Cortex of kidney (tissue), 1 donor: ENCODE measurements at places on chromosomes 13 and 19.

DNA sequence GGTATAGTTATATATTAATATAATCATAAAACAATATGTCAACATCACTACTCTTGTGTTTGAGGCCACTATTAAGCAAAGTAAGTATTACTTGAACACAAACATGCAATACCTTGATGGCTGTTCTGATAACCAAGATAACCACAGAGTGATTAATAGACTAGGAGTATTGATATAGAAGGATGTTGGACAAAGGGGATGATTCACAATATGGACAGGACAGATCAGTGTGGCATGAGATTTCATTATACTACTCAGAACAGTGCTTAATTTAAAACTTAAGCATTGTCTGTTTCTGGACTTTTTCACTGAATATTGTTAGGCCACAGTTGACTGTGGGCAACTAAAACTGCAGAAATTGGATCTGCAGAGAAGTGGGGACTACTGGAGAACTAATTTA is 384.2 kb downstream of the SLITRK1 start:
- DNase-seq, result no peak

- no peak for DNase-seq
Observed at GRCh38 chr19:18397242-18398202, at the start of gene LRRC25. Gene LRRC25 (minus strand): TSS chr19:18397622. CDS start chr19:18396963, 659 bp downstream.

DNA sequence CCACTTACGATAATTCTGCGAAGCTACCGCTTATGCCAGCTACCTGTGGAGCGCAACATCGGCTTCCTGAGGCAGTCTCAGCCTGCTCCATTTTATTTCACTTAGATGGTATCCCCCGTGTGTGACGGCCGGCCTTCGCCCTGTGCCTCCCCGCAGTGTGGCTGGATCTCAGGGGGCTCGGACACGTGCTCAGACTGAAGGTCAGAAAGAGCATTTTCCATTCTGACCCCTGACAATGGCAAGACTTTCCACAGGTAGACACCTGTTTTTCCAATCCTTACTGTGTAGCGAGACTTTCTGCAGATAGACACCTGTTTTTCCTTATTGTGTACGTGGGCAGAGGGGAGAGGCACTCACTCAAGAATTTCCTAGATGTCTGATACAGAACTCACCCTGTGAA is 52.7 kb downstream of the ATP11A start:
- DNase-seq, result no peak

DNA sequence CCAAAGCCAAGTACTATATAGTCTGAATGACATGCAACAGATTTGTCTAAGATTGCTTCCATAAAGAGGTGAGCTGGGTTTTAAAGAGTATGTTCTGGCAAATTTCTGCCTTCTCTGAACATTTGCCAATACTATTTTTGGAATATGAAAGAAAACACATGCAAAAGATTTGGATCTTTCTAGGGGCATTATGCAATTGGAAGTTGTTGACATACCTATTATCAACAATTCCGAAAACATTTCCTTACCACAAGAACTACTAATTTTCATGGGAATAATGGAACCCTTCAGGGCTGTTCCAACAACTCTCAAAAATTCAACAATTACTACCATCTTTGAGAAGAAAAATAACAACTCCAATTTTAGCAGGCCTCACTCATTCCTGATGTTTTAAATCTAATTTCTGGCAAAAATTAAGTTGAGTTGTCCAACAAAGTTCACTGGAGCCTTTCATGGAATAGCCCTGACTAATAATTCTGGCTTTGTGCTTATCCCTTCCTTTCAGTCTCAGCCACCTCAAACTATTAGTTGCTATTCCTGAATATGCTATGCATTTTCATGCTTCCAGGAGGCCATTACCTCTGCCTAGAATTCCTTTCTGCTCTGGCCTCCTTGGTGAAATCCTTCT is 250.0 kb downstream of the RGCC start:
- DNase-seq, result no peak

DNA sequence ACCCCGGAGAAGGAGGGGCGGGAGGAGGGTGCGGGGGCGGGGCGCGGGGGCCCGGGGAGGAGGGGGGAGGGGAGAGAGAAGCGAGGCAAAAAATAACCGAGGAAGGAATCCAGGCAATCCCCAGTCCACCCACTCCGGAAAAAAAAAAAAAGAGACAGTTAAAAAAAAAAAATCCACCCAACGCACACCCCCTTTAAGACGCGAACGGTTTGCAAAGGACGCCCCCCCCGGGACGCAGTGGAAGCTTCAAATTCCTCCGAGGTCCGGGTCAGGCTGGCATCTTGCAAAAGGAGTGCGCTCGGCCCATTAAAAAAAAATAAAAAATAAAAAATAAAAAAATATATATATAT is at the start of gene CACNA1A:
Gene CACNA1A, minus strand, starts transcription at position 9 of the 350 bp plus-strand sequence. CDS start 255 bp downstream, outside the sequence.
- no peak for DNase-seq

- DNase-seq, result no peak
Observed at GRCh38 chr13:65725006-65725405, 1505.1 kb downstream of the PCDH9 start.

- no peak for DNase-seq
Observed at GRCh38 chr13:102020611-102021216, 381.1 kb downstream of the FGF14 start.

GRCh38 chr13:20388184-20388583 is 137.5 kb downstream of the CRYL1 start:
- no peak for DNase-seq

DNA sequence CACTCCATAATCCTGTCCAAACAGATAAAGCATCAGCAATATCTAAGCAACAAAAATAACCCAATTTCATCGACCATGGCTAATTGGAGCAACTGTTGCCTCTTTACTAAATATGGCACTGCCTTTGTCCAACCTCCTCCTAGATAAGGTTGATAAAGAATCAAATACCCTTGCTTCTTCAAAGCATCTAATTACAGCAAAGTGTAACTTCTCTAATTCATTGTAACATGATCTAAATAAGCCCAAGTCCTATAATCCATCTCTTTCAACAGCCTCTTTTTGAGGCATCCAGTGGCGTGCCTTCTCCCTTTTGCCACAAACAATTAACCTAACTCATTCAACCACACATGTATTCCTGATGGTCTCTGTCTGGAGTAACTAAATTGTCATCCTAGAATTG is 81.7 kb upstream of the KLHL1 start:
- DNase-seq, result no peak

- no peak for DNase-seq
Observed at GRCh38 chr19:12913011-12913561, 6.0 kb downstream of the SYCE2 start.

- no peak for DNase-seq
Observed at GRCh38 chr19:43743059-43743458, 11.7 kb downstream of the SMG9 start.

DNA sequence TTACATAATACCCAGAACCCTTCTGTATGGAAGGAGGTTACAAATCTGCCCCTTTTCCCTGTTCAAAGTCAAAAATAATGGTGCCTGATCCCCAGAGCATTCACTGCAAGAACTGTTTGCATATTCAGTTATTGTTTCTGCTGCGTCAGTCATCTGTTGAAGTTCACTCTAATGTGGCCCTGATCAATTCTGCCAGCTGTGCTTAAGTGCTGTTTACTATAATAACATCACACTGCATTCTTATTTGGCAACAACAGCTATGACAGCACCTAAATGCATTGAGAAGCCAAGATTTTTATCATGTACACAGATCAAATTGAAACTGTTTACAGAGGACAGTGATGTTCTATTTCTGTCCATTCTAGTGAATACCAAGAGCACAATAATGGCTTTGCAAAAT is 115.9 kb downstream of the DACH1 start:
- DNase-seq, result no peak

DNA sequence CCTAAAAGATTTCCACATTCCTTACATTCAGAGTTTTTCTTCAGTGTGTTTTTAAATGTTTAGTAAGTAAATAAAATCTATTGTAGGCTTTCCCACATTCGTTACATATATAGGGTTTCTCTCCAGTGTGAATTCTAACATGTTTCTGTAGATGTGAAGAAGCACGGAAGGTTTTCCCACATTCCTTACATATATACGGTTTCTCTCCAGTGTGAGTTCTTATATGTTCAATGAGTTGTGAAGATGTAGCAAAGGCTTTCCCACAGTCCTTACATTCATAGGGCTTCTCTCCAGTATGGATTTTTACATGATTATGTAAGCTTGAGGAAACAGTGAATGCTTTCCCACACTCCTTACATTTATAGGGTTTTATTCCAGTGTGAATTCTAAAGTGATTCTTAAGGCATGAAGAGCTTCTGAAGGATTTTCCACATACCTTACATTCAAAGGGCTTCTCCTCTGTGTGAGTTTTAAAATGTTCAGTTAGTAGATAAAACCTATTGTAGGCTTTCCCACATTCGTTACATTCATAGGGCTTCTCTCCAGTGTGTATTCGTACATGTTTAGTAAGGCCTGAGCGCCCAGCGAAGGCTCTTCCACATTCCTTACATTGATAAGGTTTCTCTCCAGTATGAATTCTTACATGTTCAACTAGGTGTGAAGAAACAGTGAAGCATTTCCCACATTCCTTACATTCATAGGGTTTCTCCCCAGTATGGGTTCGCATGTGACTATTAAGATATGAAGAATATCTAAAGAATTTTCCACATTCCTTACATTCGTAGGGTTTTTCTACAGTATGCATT is 18.2 kb downstream of the ZNF121 start:
- no peak for DNase-seq

- no peak for DNase-seq
Observed at GRCh38 chr13:30753030-30753616, 17.8 kb downstream of the ALOX5AP start.

- no peak for DNase-seq
Observed at GRCh38 chr13:63512095-63512494, 2096.4 kb upstream of the PCDH20 start.

GRCh38 chr19:6662702-6663101 is 7.3 kb downstream of the TNFSF14 start:
- DNase-seq, result no peak

DNA sequence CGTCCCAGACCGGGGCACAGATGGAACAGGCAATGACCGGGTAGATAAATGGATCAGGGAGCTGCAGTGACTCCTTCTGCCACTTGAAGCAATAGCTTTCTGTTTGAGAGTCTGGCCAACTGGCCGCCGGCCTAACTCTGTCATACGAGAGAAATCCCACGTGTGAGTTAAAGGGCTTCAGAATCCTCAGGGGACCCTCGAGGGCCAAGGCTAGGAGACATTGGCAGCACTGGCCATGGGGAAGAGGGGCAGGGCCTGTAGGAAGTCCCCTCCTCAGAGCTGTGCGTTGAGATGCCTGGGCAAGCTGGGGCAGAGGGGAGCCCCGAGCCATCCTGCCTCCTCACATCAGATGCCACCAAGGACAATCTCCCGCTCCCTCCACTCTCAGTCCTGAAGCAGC is 51.6 kb downstream of the KLF2 start:
- no peak for DNase-seq

- DNase-seq, result no peak
Observed at GRCh38 chr13:103195762-103196161, 129.5 kb upstream of the SLC10A2 start.

DNA sequence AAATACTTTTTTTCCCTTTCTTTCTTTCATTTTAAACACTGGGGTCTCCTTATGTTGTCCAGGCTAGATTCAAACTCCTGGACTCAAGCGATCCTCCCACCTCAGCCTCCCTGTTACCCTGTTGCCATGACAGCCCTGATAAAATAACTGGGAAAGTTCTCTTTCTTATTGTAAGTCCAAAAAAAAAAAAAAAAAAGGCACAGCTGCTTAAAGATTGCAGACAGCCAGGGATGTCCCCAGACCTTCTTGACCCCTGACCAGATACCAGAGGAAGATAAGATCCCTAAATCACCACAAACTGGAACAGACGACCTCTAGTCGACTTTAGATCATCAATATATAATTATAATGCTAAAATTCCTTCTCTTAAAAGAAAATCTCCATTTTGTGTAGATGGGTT is 1.1 kb upstream of the MVB12A start:
- no peak for DNase-seq

GRCh38 chr13:75445717-75446499 is 36.1 kb downstream of the TBC1D4 start:
- no peak for DNase-seq

DNA sequence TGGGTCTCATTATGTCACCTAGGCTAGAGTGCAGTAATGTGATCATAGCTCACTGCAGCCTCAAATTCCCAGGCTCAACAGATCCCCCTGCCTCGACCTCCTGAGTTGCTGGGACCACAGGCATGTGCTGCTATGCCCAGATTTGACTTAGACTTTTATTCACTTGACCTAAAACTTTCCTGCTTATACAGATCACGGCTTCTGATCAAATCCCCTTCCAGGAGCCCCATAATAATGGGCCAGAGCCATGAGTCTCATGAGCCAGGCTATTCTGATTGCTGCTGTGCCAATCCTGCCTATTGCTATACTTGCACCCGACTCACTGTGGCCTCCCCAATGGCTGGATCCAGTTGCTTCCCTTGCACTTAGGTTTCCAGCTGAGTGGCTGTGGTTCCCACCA is 42.0 kb downstream of the C1QTNF9 start:
- no peak for DNase-seq

- no peak for DNase-seq
Observed at GRCh38 chr13:24075137-24075975, 85.2 kb upstream of the SPATA13 start.

- DNase-seq, result no peak
Observed at GRCh38 chr19:33878910-33879810, 82.5 kb downstream of the KCTD15 start.

DNA sequence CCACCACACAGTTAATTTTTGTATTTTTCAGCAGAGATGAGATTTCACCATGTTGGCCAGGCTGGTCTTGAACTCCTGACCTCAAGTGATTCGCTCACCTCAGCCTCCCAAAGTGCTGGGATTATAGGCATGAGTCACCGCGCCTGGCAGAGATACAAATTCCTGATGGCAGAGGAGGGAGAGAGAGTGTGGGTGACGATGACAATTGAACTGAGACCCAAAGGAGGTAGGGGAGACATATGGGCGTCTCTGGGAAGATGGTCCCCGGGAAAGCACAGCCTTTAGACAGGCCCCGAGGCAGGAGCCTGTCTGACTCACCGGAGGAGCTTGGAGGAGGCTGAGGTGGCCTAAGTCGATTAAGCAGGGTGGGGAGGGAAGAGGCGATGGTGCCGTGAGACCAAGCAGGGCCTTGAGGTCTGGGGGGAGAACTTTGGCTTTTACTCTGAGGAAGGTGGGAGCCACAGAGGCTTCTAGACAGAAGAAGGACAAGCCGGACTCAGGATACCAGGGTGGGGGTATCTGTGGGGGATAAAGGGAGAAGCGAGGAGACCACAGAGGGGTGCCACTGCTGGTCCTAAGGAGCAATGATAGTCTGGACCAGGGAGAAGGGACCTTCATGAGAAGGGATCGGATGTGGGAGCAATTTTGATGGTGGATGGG is 38.2 kb downstream of the ARRDC2 start:
- DNase-seq, result no peak

GRCh38 chr19:58346961-58347929 is 6.0 kb downstream of the A1BG start:
- DNase-seq, result no peak

DNA sequence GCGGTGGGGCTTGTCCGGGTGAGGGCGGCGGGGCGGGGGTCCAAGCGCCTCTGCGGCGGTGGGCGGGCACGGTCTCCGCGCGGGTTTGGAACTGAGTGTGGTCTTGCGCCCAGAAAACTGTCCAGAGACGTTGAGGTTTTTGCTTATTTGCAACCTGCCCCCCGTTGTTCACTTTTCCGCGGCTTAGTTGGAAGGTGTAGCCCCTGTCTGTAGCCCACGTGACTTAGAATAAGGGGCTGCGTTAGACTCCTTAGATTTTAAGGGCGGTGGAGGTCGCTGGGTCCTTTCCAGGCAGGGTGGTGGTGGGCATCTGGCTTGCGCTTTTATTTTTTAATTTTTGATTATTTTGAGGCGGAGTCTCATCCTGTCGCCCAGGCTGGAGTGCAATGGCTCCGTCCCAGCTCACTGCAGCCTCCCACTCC is 748 bp downstream of the RPS15 start:
- no peak for DNase-seq

- no peak for DNase-seq
Observed at GRCh38 chr19:40612831-40613689, 11.9 kb downstream of the LTBP4 start.
